A549 treated with ZK216348 at 1 μM for 4 hours (cell line): ENCODE measurements at places on chromosomes 7 and 10. TPM values are rescaled to one million over a fixed set of nuclear protein-coding genes. Genes with fewer than 3 reads are reported as not detected.

Gene TFPI2
- 200 to 249 TPM (median 224 TPM) in 5 replicates for total RNA-seq

Gene COL1A2
- total RNA-seq: not detected in 5 replicates

Gene EPC1
- 15.1 to 21.7 TPM (median 16.9 TPM) in 5 replicates for total RNA-seq

Gene NFE2L3
- 6.6 to 12.5 TPM (median 8.4 TPM) in 5 replicates for total RNA-seq

Gene XRCC2
- total RNA-seq: 3.0 to 5.9 TPM (median 4.5 TPM) in 5 replicates

Gene PRSS37
- total RNA-seq: not detected in 5 replicates

Gene GRM3
- total RNA-seq: not detected in 5 replicates

Gene PCLO
- 0.85 to 1.6 TPM (median 1.1 TPM) in 5 replicates for total RNA-seq

Gene C10orf53
- total RNA-seq: not detected in 5 replicates

Gene SPDYE1
- total RNA-seq: not detected in 5 replicates

Gene CTAGE8
- not detected in 5 replicates for total RNA-seq

Gene REEP3
- total RNA-seq: 14.1 to 37.4 TPM (median 17.8 TPM) in 5 replicates

Gene SPDYE2B
- not detected in 5 replicates for total RNA-seq

Gene ANKRD61
- 0.22 to 0.92 TPM (median 0.70 TPM) in 5 replicates for total RNA-seq

Gene IL2RA
- not detected in 5 replicates for total RNA-seq

Gene SPDYE9
- total RNA-seq: not detected in 5 replicates

Gene CUTC
- 32.6 to 38.9 TPM (median 37.0 TPM) in 5 replicates for total RNA-seq

Gene UCMA
- not detected in 5 replicates for total RNA-seq

Gene GATA3
- total RNA-seq: 3.2 to 5.7 TPM (median 4.4 TPM) in 5 replicates

Gene CTNNA3
- total RNA-seq: not detected in 5 replicates

Gene PDK4
- 9.4 to 17.3 TPM (median 16.3 TPM) in 5 replicates for total RNA-seq

Gene ARHGEF35
- total RNA-seq: 0.15 to 0.51 TPM (median 0.33 TPM) in 5 replicates

Gene PRXL2A
- total RNA-seq: 41.3 to 61.7 TPM (median 42.7 TPM) in 5 replicates

Gene GRB10
- 54.0 to 73.7 TPM (median 67.7 TPM) in 5 replicates for total RNA-seq

Gene TBC1D12
- total RNA-seq: 3.7 to 6.8 TPM (median 5.5 TPM) in 5 replicates

Gene ACSM6
- not detected in 5 replicates for total RNA-seq

Gene TSPAN33
- 5.4 to 6.9 TPM (median 6.5 TPM) in 5 replicates for total RNA-seq

Gene TMEM184A
- total RNA-seq: 6.8 to 14.2 TPM (median 11.3 TPM) in 5 replicates

Gene ADCYAP1R1
- 0.04 to 0.14 TPM (median 0.04 TPM) in 3 of 5 replicates, not detected in the others for total RNA-seq

Gene LEP
- total RNA-seq: not detected in 5 replicates

Gene HTR5A
- not detected in 5 replicates for total RNA-seq

Gene DRGX
- total RNA-seq: not detected in 5 replicates

Gene ATOH7
- 0.18 to 0.31 TPM (median 0.22 TPM) in 5 replicates for total RNA-seq

Gene ZNF488
- 10.8 to 15.7 TPM (median 13.8 TPM) in 5 replicates for total RNA-seq

Gene ACTR3C
- total RNA-seq: not detected in 5 replicates

Gene PDE6C
- not detected in 5 replicates for total RNA-seq

Gene ZPBP
- not detected in 5 replicates for total RNA-seq

Gene CALN1
- total RNA-seq: not detected in 5 replicates

Gene TAS2R60
- not detected in 5 replicates for total RNA-seq
